ENCODE measurements at places on chromosomes 5 and 9.

DNA sequence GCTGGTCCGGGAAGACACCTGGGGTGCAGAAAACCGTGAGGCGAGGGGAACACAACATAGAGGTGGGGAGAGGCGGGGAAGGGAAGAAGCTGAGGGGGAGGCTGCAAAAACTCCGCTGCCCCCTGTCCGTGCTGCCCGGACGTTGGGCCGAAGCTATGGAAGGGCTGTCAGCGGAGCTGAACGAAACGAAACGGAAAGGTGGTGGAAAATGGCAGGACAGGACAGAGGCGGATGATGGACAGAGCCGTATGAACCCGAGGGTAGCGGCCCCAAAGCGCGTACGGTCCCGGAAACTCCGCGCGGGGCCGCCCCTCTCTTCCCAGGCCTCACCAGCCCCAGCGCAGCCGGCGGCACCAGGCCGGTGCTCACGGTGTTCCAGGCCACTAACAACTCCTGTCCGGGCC lies 272 bp downstream of the ANAPC2 start:
- no peak for DNase-seq

DNA sequence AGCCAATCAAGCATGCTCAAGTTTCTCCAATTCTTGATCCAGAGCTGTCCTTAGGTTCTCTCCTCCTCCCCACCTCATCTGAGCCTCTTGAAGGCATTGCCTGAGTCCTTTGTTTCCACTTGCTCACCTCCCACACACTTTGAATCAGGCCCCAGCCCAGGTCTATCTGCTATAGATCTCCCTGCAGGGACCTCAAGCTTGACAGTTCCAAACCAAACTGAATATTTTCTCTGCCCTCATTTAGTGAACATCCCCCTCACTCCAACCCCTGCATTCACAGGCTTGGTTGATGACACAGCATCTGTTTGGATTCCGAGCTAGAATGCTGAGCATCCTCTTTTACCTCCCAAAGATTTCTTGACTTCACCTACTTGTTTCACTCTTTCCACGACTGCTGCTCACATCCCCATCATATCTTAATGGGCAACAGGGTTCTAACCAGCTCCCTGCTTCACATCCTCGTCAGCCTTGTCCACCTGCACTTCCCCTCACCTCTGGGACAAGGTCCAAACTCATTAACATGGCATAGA lies 474.5 kb downstream of the ZSWIM6 start:
- no peak for DNase-seq

DNA sequence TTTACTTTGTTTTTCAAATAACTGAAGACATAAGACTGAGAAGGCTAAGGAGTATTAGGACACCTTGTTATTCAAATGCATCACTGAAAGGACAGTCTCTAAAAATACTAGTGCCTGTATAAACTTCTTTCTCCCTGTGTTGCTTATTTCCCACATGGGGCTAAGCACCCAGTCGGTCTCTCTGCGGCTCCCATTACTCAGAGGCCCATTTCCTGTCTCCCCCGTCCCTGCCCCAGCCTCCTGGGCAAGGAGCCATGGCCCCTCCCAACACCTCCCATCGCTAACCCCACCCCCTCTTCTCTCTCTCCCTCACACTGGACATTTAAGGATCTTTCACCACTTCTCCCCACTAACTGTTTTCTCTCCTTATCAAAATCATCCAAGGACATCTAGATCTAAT lies 81.9 kb downstream of the EBF1 start:
- DNase-seq, result no peak

- no peak for DNase-seq
Observed at GRCh38 chr9:108331596-108331995, 524.2 kb downstream of the ACTL7B start.

DNA sequence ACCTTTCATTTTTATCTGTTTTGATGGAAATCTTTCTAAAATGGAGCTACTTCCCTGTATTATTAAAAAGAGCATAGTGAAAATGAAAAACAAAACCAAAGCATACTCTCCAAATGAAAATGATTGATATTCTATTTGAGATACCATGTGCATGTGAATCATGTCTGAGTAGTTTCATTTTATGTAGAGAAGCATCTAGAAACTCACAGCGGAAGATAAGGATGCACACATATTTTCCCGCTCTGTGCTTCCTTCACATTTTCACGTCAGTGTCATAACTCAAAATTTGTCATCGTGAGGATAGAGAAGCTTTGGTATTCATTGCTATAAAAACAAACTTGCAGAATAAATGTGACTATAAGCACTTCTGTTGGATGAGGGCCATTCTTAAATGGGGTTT lies 34.0 kb upstream of the CLINT1 start:
- DNase-seq, result no peak

DNA sequence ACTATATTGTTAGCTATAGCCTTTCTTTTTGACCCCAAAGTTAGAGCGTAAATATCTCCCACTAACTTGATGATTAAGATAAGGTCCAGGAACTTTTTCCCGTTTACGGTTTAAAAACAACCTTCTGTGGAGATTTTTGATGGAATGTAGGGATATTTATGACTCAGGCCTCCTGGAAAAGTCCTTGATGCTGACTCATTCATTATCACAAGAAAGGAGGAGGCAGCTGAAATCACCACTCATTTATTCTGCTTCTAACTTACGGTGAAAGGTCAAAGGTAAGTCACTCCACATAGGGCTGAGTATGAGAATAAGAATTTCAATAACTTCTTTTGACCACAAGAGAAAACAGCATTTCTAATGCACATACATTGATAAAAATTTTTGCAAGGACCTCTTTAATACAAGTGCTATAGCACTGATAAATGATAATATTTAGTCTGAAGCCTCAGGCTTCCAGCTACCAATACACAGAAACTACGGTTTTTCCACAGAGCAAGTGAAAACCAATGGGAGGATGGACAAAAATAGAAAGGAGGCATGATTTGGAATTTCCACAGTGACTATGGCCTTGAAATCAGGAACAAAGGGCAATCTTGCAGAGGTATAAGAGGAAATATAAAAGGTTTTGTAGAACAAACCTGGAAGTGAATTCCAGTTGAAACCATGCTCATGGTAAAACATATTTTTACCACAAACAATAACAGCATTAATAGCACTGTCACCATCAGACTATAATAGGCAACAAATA lies 146.5 kb downstream of the PPP2R2B start:
- no peak for DNase-seq

- no peak for DNase-seq
Observed at GRCh38 chr5:62762503-62762902, 183.9 kb downstream of the LRRC70 start.

GRCh38 chr9:20603524-20604268 lies 18.6 kb downstream of the MLLT3 start:
- no peak for DNase-seq

DNA sequence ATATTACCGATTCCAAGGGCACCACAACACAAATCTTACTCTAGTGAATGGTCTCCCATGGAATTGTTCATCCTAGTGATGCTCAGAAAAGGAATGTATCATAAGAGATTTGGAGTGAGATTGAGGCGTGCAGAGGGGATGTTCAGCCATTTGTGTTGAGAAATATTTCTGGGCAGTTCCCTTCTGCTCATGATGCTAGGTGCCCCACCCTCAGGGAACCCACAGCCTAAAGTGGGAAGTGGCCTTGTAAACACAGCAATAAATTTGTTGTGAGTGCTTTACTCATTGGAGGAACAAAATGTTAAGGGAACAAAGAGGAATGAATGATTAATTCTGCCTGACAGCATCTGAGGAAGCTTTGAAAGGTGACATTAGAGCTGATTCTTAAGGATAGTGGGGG lies 129.9 kb downstream of the TLE4 start:
- no peak for DNase-seq

DNA sequence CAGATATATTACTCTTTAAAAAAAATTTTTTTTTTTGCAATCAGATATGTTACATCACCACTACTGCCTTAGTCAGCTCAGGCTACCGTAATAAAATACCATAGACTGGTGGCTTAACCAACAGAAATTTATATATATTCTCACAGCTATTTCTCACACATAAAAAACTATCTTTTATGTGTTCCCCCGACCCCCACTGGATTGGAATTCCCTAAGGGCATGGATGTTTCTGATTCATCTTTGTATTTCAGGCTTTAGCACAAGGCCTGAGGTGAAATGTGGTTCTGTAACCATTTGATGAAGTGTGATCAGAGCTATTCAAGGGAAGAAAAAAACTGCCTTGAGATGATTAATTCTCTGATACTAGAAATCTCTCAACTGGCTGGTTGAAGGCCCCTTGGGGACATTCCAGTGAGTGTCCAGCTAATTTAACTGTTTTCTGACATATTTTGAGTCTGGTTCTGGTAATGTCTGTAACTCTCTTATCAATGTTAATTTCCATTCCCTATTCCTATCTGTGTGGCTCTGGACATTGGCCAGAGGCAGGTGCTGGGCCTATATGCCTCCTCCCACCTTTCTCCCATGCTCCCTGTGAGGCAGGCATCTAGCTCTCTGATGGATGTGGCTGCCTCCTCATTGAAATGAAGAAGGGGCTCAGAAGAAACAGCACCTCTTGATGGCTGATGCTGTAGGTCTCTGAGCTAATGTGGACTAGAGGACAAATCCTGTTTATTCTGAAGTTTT lies 2.5 kb downstream of the CD14 start:
- no peak for DNase-seq

DNA sequence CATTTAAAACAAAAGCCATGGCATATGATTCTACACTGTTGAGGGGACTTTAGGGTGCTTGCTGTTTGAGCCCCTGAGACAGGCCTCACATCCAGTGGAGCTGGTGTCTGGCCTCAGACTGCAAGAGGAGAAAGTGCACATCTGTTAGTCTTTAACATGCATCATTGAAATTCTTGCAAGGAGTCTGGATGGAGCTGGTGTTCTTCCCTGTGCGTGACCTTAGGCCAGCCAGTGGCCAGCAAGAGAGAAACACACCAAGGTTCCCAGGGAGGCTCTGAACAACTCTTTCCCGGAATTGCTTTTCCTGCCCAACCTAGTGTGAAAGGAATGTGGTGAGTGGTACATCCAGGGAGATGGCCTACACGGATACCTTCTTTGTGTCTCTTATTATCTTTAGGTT lies 282.8 kb upstream of the TNC start:
- DNase-seq, result no peak

DNA sequence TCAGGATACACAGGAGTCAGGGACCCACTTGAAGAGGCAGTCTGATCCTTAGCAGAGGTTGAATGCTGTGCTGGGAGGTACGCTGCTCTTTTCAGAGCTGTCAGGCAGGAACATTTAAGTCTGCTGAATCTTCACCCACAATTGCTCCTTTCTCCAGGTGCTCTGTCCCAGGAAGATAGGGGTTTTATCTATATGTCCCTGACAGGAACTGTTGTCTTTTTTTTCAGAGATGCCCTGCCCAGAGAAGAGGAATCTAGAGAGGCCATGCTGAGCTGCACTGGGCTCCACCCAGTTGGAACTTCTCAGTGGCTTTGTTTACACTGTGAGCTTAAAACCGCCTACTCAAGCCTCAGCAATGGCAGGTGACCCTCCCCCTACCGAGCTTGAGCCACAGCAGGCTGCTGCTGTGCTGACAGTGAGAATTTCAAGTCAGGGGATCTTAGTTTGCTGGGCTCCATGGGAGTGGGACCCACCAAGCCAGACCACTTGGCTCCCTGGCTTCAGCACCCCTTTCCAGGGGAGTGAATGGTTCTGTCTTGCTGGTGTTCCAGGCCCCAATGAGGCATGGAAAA lies 169.0 kb downstream of the FBXL17 start:
- DNase-seq, result no peak

- DNase-seq, result no peak
Observed at GRCh38 chr5:162624110-162624509, 556.5 kb downstream of the GABRG2 start.

DNA sequence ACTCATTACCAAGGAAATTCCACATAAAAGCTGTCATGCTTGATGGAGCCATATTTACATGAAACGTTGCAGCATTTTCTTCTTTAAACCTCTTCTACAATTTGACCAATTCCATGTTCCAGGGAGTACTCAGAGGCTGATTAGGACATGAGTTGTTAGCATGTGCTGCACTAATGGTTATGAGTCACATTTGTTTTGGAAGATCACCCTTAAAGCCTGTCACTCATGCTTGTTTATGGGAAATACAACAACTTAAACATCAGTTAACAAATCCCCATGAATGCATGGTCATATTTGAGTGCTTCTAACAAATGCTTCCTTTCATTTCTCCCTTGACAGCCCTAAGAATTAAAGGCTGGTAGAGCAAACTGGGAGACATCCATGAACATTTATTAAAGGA lies 156.1 kb downstream of the GHR start:
- peak; percentile 38 for DNase-seq

- no peak for DNase-seq
Observed at GRCh38 chr5:136740228-136740627, 374.9 kb upstream of the TRPC7 start.

DNA sequence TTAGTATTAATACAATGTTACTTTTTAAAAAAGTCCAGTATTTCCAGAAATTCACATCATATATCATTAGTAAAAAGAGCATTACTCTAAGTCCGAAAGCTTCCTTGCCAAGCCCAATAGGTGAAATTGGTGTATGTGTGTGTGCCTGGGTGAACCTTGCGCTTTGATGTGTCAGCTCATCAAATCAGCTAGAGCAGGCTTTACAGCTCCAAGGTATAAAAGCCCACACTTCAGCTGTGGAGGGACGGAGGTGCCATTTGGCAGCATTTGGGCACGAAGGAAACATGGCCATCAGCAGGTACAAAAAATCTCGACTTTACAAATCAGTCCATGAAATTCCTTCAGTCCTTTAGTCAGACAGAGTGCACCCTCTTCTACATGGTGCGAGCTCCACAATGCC lies 76.5 kb upstream of the IL7R start:
- no peak for DNase-seq

DNA sequence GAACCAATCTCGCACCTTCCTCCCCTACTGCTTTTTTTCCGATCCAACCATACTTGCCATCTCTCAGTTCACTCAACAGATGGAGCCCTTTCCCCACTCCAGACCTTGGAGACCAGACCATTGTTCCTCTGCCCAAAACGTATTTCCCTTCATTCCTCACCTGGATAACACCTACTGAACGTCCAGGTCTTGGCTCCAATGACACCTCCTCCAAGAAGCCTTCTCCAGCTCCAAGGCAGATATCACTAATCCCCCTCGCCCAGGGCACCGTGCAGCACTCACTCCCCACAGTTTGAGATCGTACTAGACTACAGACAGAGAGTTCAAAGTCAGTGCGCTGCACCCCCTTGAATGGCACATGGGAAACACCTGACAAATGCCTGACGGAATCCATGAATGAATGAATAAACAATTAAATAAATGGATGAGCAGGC lies 47.1 kb upstream of the AKNA start:
- DNase-seq, result peak; percentile 19

DNA sequence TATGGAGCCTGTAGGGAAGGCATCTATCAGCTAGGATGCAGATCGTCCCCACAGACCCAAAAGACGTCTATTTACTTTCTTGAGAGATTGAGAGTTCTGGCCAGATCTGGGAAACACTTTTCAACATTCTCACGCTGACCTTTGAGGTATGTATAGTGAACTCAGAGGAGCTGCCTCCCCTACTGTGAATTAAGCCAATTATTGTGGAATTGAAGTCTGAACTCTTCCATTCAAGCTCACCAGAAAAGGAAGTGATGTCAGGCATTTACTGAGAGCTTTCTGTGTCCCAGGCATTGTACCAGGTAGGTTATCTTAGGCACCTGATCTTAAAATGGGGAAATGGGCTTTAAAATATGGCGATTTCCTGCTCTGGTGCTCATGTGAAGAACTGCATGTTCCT lies 136.5 kb downstream of the SV2C start:
- no peak for DNase-seq
